CD8-positive, alpha-beta memory T cell (primary cell): ENCODE measurements at places on chromosomes 4 and X. TPM values are rescaled to one million over a fixed set of nuclear protein-coding genes. Genes with fewer than 3 reads are reported as not detected.

Gene SLC49A3
- 0.80 TPM for total RNA-seq

GRCh38 chr4:142817442-142817841 lies 28.7 kb downstream of the INPP4B start:
- no peak overlapping the region for H3K27ac ChIP-seq
- no peak overlapping the region for H3K4me3 ChIP-seq
- no peaks in the 10 kb centered on the region for H3K27me3 ChIP-seq
- no peak for DNase-seq

DNA sequence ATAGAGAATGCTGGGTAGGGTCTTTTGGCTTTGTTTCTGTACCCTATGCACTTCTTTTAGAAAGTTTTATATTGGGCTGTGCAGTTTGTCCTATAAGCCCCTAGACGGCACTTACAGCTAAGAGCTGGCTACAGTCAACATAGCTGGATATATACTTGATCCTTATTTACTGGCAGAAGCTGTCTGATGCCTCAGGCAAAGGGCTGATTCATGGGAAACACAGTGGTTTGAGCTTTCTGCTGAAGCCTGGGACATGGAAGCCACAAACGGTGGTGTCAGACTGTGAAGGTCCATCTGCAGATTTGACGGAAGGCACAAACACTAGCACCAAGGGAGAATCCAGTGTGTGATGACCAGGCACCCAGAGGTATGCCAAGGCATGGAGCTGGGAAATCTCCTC lies 608.4 kb downstream of the ANKRD50 start:
- DNase-seq, result no peak
- H3K36me3 ChIP-seq, result no peaks in the 10 kb centered on the region
- H3K27me3 ChIP-seq, result no peaks in the 10 kb centered on the region
- H3K27ac ChIP-seq, result no peak overlapping the region
- no peaks in the 10 kb centered on the region for H3K4me1 ChIP-seq
- H3K4me3 ChIP-seq, result no peak overlapping the region

GRCh38 chr4:143335979-143336780 lies 496 bp upstream of the GAB1 start:
- no peak overlapping the region for H3K4me3 ChIP-seq
- DNase-seq, result no peak
- no peaks in the 10 kb centered on the region for H3K4me1 ChIP-seq
- H3K27ac ChIP-seq, result no peak overlapping the region

DNA sequence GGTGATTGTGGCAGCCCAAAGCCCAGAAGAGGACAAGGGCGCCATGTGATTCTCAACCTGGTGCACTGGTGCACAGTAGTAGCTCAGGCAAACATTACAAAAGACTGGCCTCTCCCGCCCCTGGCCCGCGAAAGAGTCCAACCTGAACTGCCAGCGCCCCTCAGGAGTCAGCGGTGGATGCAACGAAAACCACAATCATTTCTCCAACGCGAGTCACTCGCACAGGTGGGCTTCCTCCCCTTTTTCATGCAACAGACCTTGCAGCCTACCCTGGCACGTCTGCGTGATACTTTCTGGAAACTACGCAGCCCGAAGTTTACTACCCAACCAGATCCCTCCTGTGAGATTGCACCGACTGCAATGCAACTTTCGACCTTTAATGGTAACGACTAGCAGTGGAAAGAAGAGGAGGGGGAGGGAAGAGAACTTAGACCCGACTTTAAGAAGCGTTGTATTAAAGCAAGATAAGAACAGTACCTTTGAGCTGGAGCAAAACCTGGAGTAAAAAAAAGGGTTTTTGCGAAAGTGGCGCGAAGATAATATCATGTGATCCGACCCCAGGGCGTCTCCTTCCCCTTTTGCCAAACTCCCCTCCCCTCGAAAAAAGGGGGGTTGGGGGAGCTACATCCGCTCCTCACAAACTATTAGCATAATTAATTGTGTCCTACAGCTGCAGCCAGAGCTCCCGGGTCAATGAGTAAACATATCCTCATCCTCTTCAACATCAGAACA lies 63.3 kb upstream of the CCDC160 start:
- H3K4me1 ChIP-seq, result no peaks in the 10 kb centered on the region
- no peak overlapping the region for H3K27ac ChIP-seq
- H3K36me3 ChIP-seq, result no peaks in the 10 kb centered on the region
- DNase-seq, result no peak
- peaks cover 13% of the 10 kb centered on the region for H3K27me3 ChIP-seq

DNA sequence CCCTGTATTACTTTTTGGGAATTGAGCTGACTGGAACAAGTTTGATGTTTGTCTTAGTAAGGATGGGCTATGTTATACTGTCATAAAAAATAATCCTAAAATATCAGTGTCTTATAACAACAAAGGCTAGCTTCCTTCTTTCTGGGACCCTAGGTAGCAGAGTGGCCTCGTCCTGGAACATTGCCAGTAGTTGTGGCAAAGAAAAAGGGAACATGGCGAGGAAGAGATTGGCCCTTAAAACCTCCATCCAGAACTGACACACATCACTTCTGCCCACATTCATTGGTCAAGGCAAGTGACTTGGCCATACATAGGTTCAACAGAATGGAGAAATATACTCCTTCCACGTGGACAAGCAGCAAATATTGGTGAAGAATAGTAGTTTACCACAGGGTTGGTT lies 287.9 kb downstream of the PPP1R2C start:
- H3K36me3 ChIP-seq, result no peaks in the 10 kb centered on the region
- no peaks in the 10 kb centered on the region for H3K27me3 ChIP-seq
- H3K27ac ChIP-seq, result no peak overlapping the region
- DNase-seq, result no peak

- no peak overlapping the region for H3K4me3 ChIP-seq
- H3K27ac ChIP-seq, result no peak overlapping the region
Measured at GRCh38 chr4:103867311-103867710, 147.5 kb upstream of the TACR3 start.

Gene GRIPAP1
- total RNA-seq, result 57.7 TPM

DNA sequence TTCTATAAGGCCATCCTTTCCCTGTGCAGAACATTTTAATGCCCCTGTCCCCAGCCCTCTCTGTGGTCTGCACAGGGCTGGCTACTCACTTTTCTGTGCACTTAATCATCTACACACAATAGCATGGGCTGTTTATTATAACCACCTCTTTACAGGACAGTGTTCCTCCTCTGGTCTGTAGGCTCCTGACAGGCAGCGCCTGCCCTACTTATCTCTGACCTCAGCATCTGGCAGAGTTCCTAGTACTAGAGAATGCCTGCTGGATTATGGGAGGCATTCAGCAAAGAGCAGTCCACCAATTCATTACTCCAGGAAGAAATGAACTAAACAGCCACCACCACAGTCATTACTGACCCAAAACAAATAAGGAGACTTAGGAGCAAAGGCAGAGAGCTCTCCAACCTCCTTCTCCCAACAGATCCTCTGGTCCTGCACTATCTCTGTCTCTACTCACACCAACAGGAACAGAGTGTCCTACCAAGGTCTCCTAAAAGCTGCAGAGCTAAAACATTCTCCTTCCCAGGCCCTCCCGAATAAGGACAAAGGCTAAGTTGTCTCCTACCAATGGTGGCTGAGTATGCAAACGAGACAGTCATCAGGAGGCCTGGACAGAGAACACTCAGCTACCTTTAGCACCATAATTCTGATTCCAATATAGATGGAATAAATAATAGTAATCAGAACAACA lies 279.2 kb downstream of the QDPR start:
- no peaks in the 10 kb centered on the region for H3K27me3 ChIP-seq
- no peak overlapping the region for H3K4me3 ChIP-seq
- H3K36me3 ChIP-seq, result no peaks in the 10 kb centered on the region
- no peak for DNase-seq
- H3K27ac ChIP-seq, result no peak overlapping the region

Gene SPIN4
- total RNA-seq, result 6.6 TPM

Gene LARP1B
- 22.0 TPM for total RNA-seq

DNA sequence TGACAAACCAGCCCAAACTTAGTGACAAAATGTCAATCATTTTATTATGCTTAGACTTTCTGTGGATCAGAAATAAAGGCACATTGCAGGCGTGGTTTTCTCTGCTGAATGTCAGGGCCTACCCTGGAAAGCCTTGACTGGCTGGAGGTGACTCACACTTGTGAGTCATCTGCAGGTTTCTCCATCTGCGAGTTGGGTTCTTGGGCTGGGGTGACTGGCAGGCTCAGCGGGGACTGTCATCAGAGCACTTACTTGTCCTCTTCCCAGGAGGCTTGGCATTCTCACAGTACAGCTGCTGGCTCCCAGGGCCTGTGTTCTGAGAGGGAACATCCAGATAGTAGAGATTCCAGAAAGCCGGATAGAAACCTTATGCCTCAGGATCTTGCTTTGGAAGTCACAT lies 153.8 kb upstream of the AGA start:
- no peak overlapping the region for H3K27ac ChIP-seq
- H3K4me3 ChIP-seq, result no peak overlapping the region
- DNase-seq, result no peak
- H3K4me1 ChIP-seq, result no peaks in the 10 kb centered on the region

DNA sequence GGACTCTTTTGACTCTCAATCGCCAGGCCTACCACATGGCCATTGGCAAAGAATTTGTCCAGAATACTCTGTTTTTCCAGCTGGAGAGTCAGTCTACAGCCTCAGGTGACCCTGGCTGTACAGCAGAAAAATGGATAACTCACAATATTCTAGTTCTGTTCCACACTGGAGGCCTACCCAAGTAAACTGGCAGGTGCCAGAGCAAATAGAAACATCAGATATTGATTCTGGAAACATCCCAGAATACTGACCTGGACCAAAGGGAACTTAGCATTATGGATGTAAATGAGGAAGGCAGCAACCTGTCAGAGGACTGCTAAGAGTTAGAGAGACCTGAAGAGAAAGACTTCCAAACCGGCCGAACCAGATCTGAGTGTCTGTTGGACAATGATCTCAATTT lies 147.9 kb upstream of the SMAD1 start:
- H3K27ac ChIP-seq, result no peak overlapping the region
- no peak overlapping the region for H3K4me3 ChIP-seq
- H3K27me3 ChIP-seq, result no peaks in the 10 kb centered on the region
- no peak for DNase-seq
- no peaks in the 10 kb centered on the region for H3K4me1 ChIP-seq
- no peaks in the 10 kb centered on the region for H3K36me3 ChIP-seq

DNA sequence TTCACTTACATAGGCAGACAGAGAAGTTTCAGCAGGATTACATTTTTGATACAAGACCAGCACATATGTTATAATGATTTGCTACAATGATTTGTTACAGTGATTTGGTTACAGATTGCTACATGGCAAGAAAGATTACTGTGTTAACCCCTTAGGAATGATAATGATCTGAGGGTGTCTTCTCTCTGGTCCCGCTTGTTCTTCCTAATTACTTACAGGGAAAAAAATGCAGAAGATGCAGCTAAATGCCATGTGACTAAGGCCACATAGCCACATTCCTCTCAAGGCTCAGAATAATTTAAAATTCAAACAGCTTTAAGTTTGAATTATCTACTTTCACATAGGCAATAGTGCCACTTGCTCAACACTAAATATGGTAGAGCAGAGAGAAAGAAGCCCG lies 9.7 kb upstream of the LAP3 start:
- no peak overlapping the region for H3K27ac ChIP-seq
- no peak overlapping the region for H3K4me3 ChIP-seq
- H3K4me1 ChIP-seq, result no peaks in the 10 kb centered on the region
- no peaks in the 10 kb centered on the region for H3K36me3 ChIP-seq
- no peak for DNase-seq

- H3K36me3 ChIP-seq, result no peaks in the 10 kb centered on the region
- H3K4me3 ChIP-seq, result no peak overlapping the region
- H3K27me3 ChIP-seq, result no peaks in the 10 kb centered on the region
Measured at GRCh38 chr4:86910369-86910768, 18.1 kb upstream of the C4orf36 start.

- no peak for DNase-seq
- no peak overlapping the region for H3K4me3 ChIP-seq
- no peaks in the 10 kb centered on the region for H3K4me1 ChIP-seq
- no peaks in the 10 kb centered on the region for H3K27me3 ChIP-seq
- no peak overlapping the region for H3K27ac ChIP-seq
Measured at GRCh38 chrX:10722851-10723250, 102.5 kb upstream of the MID1 start.

Gene SH3TC1
- 8.9 TPM for total RNA-seq

GRCh38 chr4:1604706-1605205 lies 79.4 kb downstream of the FAM53A start:
- H3K27ac ChIP-seq, result peak overlapping the region; percentile 31
- H3K36me3 ChIP-seq, result no peaks in the 10 kb centered on the region
- DNase-seq, result no peak
- H3K4me1 ChIP-seq, result peaks cover 26% of the 10 kb centered on the region
- H3K4me3 ChIP-seq, result peak overlapping the region; percentile 37
- no peaks in the 10 kb centered on the region for H3K27me3 ChIP-seq

Gene RASL11B
- 0.27 TPM for total RNA-seq

- H3K36me3 ChIP-seq, result no peaks in the 10 kb centered on the region
- H3K4me1 ChIP-seq, result peaks cover 15% of the 10 kb centered on the region
- H3K27ac ChIP-seq, result no peak overlapping the region
- no peak overlapping the region for H3K4me3 ChIP-seq
- DNase-seq, result no peak
Measured at GRCh38 chr4:54937501-54937900, 187.9 kb downstream of the KDR start.

DNA sequence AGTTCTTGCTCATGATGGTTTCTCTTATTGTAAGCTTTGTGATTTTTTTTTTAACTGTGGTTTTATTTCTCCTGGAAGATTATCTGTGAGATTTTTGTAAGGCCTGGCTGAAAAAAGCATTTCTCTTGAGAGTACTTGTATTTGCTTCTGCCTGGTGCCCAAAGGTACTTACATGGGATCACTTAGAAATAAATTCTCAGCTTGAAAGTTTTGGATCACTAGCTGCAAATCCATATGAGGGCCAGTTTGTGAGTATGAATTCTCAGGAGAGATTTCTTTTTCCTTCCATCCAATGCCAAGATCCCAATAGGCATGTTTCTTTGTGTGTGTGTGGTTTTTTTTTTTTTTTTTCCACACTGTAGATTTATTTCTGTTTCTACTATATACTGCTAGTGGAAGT lies 1884.7 kb upstream of the PCDH7 start:
- H3K4me1 ChIP-seq, result no peaks in the 10 kb centered on the region
- H3K27me3 ChIP-seq, result no peaks in the 10 kb centered on the region
- no peaks in the 10 kb centered on the region for H3K36me3 ChIP-seq

DNA sequence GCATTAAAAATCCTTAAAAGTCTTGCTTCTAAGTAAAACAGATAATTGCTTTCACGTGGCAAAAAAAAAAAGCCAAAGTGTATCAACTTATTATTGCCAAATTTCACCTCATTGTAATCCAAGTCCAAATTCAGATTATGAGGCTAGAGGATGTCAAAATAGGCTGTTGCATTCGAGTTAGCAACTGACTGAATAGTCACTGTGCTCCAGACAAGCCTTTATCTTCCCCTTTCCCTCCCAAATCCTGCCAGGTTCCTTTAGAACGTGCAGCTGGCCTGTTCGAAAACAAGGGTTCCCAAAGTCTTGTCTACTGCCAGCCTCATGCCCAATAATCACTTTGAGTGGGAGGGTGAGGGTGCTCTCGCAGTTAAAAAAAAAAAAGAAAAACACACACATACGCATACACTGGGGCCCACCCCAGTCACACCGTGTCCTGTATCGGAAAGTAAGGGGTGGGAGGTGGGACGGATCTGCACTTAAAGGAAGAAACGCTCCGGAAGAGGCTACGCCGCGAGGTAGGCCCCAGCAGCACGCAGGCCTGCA lies 603 bp downstream of the MAD2L1 start:
- DNase-seq, result no peak
- H3K27me3 ChIP-seq, result no peaks in the 10 kb centered on the region
- H3K4me1 ChIP-seq, result peaks cover 30% of the 10 kb centered on the region
- peak overlapping the region; percentile 82 for H3K4me3 ChIP-seq

Gene GJB1
- not detected for total RNA-seq

- H3K4me1 ChIP-seq, result no peaks in the 10 kb centered on the region
- no peaks in the 10 kb centered on the region for H3K27me3 ChIP-seq
- DNase-seq, result no peak
- no peaks in the 10 kb centered on the region for H3K36me3 ChIP-seq
Measured at GRCh38 chrX:94937491-94937890, 1263.5 kb downstream of the FAM133A start.

Gene TCEAL9
- 3.4 TPM for total RNA-seq
